ENCODE measurements at places on chromosomes 12 and 14.

DNA sequence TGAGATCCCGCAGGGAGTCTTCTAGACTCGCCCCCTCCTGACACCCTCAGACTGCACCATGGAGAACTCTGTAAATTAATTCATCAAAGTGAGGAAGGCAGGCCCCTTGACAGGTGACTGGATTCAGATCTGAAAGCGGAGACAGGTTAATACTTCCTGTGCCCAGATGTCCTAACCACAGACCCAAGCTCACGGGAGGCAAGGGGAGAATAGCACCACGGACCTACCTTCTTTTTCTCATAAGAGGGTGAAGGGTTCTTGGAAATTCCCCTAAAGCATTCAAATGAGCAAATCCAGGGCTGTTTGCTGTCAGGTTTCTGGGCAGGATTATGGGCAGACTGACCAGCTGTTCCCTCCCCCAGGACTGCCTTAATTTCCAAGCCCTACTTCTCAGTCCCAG is 170.0 kb downstream of the ZFP36L1 start:
- DNase-seq, result no peak

DNA sequence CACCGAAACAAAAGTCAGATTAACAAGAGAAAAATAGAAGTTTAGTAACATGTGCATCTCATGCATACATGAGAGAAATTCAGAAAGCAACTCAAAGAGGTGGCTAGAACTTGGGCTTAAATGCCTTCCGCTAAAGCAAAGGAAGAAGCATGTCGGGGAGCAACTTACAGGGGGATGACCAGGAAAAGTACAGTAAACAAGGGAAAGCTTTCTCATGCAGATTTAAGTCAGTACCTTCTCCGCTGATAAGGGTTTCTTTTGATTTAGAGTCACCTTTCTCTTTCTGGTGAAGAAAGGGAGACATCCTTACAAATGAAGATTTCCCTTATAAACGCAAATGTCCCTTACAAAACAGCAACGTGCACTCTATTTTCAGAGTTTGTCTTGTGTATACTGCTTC is 6.0 kb upstream of the RNASE6 start:
- no peak for DNase-seq

GRCh38 chr12:9449181-9449580 is 158.5 kb downstream of the KLRB1 start:
- no peak for DNase-seq

- no peak for DNase-seq
Measured at GRCh38 chr14:63203618-63204406, 431 bp upstream of the RHOJ start.
